ENCODE measurements at places on chromosomes 11 and 22. TPM values are rescaled to one million over a fixed set of nuclear protein-coding genes. Genes with fewer than 3 reads are reported as not detected.

GRCh38 chr11:30346068-30346688 lies 23.3 kb downstream of the ARL14EP start:
- no peaks in the 10 kb centered on the region for H3K27me3 ChIP-seq
- no peak overlapping the region for H3K4me3 ChIP-seq
- no peak for DNase-seq

GRCh38 chr11:121790430-121790829 lies 325.6 kb downstream of the BLID start:
- H3K27me3 ChIP-seq: peaks cover 2% of the 10 kb centered on the region
- H3K27ac ChIP-seq: no peak overlapping the region

DNA sequence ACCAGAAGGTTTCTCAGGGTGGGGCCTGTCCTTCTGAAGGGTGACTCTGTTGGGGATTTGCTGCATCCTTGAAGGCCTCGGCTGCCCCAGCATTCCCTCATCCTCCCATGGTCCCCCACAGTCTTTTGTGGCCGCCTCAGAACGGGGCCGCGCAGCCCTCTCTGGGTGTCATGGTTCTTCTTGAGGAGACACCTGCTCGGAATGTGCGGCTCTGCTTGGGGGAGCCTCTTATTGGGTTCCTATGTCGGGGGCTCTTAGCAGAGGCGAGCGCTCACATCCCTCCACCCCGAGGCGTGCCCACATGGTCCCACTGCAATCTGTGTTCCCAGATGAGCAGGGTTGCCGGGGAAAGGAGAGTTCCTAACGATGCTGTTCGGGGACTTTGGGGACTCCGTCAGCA lies 1008.4 kb downstream of the BRD1 start:
- no peak overlapping the region for H3K27ac ChIP-seq
- DNase-seq: no peak
- H3K4me1 ChIP-seq: no peaks in the 10 kb centered on the region
- H3K36me3 ChIP-seq: no peaks in the 10 kb centered on the region
- H3K4me3 ChIP-seq: no peak overlapping the region

DNA sequence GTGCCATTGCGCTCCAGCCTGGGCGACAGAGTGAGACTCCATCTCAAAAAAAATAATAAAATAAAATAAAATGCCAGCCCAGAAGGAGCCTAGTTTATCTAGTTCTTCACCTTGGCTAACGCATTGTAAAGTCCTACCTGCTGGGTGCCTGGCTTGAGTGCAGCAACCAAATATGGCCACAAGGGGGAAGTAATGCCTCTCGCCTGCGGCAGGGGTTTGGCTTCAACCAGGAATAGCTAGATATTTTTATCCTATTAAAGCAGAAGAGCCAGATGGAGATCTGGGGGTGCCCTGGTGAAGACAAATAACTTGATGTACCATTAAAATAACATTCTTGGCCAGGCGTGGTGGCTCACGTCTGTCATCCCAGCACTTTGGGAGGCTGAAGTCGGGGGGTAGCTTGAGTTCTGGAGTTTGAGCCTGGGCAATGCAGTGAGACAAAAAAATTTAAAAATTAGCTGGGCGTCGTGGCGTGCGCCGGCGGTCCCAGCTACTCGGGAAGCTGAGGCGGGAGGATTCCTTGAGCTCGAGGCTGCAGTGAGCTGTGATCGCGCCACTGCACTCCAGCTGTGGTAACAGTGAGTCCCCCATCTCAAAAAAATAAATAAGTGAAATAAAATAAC lies 20.6 kb upstream of the PLEKHB1 start:
- DNase-seq: peak; percentile 75
- no peaks in the 10 kb centered on the region for H3K4me1 ChIP-seq
- no peak overlapping the region for H3K27ac ChIP-seq
- no peak overlapping the region for H3K4me3 ChIP-seq
- H3K27me3 ChIP-seq: peaks cover 14% of the 10 kb centered on the region
- no peaks in the 10 kb centered on the region for H3K36me3 ChIP-seq

The OR52J3 gene
- not detected for total RNA-seq

All from activated CD4-positive, alpha-beta memory T cell treated with anti-CD3 and anti-CD28 coated beads for 36 hours (primary cell).